RCC 7860 (cell line): ENCODE measurements at places on chromosomes 2 and 18.

GRCh38 chr2:130263606-130264005 is 65.4 kb upstream of the TUBA3E start:
- no peak for DNase-seq

DNA sequence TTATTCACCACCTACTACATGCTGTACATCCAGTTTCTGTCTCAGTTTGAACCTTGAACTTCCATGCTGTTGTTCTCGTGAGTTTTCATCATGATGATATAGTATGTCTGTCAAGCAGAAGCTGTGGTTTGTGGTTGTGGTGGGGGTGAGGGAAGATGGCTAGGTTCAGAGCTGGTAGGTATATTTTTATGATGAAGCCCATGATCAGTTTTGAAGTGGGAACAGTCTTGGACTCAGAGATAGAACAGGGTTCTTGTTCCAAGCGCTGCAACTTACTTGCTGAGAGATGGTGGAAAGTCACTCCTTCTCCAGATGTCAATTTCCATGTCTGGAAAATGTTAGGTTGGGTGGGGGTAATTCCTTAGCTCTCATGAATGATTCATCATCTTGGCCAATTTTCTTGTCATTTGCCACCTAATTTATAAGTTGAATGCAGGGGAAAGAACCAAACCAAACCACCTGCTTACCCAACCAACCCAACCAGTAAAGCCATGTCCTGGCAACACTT is 21.6 kb downstream of the PMAIP1 start:
- DNase-seq = peak; percentile 32

GRCh38 chr18:74479486-74480148 is 16.5 kb upstream of the CNDP2 start:
- DNase-seq = no peak

- no peak for DNase-seq
These were observed 14.7 kb downstream of the CDK15 start for GRCh38 chr2:201821080-201821479.

- DNase-seq = no peak
These were observed 78.1 kb downstream of the SPHKAP start for GRCh38 chr2:228103379-228103778.

DNA sequence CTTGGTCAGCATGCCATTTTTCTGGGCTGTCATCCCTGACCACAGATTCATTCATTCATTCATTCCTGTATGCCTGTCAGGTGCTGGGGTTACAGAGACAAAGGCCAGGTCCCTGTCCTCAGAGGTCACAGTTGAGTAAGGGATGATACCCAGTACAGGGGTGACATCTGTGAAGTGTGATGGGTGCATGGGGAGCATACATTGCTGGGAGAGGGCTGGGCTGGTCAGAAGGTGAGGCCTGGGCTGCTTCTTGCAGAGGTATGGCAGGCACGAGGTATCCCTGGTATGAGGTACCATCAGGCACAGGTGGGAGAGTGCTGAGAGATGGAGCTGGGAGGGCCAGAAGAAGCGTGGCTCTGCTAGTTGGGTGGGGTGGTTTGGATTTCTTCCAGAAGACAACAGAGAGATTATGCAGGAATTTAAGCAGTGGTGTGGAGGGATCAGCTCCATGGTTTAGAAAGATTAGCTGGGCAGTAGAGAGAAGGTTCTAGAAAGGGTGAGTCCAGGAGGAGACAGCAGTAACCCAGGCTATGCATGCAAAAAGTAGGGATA is 181.9 kb upstream of the HAAO start:
- DNase-seq = no peak

- no peak for DNase-seq
These were observed 49.3 kb downstream of the DSEL start for GRCh38 chr18:67467188-67467587.

GRCh38 chr2:216776066-216776850 is 80.9 kb upstream of the IGFBP5 start:
- no peak for DNase-seq

DNA sequence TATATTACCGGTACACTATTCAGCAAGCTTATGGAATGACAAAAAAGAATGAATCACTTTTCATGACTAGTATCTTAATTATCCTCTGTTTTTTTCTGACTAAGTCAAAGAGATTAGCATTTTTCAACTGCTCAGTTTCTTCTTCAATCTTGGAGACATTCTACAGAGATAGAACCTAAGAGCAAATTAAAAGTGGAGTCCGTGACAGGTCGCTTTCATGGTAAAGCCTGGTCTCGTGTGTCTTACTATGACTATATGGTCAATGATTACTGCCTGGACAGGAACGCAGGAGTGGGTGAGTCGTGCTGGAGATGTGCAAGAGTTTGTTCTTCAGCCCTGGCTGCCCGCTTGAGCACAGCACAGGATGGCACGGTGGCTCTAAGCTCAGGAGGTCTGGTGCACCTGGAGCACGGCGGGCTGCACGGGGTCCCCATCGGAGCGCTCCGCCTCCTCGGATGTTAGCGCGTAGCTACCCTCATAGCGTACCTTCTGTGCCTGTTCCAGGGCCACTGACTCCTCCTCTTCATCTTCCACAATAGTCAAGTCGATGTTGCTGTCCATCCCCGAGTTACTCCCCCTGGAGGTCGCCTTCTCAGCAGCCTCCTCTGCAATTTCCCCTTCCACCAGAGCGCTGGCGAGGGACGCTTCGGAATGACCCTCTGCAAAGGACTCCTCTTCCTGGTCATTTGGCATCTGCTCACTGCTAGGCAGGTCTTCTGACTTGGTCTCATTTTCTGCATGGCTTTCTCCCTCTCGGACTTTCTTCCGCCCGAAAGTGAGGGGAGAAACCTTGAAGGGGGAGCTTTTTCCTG is 11.1 kb downstream of the CAVIN2 start:
- peak; percentile 27 for DNase-seq

DNA sequence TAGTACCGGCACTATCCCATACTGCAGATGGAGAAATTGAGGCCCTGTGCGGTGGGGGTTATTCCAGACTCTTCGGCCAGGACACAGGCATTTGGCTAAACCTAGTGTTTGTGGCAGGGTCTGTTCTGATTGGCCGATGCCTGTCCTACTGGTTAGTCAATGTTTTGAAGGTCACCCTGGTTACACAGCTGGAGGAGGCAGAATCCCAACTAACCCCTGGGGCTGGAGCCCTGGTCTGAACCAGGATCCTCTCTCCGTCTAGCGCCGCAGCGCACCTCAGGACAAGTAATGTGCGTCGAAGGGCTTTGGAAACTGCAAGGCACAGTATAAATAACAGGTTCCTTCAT is 19.4 kb downstream of the TEX44 start:
- DNase-seq = peak; percentile 81

- no peak for DNase-seq
These were observed 7.8 kb upstream of the TMEM163 start for GRCh38 chr2:134726645-134727044.

DNA sequence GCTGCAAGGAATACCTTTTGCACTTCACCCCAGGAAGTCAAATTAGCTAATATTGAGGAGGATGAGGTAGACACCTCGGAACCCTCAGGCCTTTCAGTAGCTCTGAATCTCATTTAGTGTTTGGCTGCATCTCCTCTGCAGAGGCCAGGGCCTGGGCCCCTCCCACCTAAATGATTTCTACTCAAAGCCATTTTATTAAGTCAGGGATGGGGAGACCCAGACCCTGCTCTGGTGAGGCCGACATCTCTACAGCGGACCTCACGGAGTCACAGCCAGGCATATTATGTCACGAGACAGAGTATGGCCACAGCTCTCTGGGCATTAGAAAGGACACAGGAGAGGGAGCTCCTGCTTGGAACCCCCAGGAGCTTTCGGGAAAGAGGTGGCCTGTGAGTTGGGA is 305.5 kb downstream of the ALK start:
- DNase-seq = no peak

DNA sequence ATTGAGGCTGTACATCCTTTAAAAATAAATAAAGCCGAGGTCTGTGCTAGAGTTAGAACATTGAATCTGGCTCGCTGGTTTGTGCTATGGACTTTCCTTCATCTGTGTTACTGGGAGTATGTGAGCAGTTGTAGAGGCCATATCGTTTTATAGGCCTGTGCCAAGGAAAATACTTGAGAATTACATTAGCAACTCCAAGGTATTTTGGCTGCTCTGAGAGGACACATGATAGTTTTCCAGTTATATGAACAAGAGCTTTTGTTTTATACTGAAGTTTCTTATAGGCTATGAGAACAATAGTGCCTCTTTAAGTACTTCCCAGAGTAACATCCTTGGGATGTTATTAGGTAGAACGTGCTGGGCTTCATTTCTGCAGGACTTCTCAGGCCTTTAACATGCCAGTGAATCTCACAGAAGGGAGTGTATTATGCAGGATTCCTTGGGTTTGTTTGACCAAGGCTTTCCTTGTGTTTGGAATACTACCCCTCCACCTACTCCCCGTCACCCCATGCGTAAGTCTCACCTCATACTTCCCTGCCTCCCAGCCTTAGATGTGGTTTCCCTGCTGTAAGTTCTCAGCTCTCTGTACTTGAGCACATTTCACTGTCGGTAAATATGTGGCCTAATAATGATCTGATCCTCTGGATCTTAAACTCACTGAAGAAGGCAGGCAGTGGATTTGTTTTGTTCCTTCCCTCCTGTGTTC is 21.0 kb downstream of the TCF7L1 start:
- no peak for DNase-seq

DNA sequence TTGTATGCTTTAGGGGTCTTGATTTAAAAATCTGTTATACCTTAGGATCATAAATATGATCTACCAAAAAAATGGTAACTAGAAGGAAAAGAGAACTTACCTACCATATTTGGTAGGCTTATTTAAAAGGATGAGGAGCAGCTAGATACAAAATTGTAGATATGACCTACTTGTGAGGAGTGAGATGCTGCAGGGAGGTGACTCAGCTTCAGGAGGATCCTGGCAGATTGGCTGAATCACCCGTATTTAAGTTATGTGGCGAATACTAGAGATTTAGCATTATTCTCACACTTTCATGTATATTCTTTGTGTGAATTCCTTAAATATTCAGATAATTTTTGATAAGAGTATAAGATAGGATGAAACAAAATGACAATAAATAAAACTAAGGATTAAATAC is 657.3 kb upstream of the LINC00305 start:
- no peak for DNase-seq

DNA sequence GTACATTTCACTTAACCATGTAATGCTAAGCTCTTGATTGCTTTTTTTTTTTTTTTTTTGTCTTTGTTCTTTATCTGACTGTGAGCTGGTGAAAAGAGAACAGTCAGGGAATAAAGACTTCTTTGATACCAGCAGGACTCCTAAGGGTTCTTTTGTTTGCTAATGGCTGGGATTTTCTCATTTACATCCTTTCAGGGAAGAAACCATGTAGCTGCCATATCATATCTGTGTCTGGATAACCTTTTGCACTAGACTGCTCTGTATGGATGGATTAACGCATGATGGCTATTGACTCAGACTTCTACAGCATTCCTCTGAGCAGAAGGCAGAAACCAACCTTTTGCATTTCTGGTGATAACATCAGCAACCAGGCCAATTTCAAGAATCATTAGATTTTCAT is 504.0 kb downstream of the LRRTM4 start:
- no peak for DNase-seq

DNA sequence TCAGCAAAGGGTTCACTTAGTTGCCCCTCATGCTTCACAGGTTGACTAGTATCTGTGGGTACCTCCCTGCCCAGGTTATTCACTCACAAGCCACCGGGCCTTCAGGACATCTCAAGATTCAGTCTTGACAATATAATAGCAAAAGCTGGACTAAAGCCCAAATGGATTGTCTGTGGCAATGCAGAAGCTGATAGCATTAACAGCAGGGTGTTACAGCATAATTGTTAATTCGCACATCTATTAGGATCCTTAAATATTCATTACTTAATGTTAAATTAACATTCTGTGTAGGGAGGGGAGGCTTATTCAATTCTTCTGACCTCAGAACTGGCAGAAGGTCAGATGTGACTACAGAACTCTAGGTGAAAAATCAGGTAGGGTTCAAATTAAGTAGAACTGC is 20.2 kb upstream of the GTF2A1L start:
- DNase-seq = no peak

DNA sequence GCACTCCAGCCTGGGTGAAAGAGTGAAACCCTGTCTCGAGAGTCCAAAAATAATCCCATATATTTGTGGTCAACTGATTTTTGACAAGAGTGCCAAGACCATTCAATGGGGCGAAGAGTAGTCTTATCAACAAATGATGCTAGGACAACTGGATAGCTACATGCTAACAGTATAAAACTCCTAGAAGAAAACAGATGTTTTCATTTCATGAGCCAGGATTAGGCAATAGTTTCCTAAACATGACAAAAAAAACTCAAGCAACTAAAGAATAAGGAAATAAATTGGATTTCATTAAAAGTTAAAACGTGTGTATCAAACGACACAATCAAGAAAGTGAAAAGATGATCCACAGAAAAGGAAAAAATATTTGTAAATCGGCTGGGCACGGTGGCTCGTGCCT is 6.3 kb downstream of the LIMS2 start:
- DNase-seq = no peak

DNA sequence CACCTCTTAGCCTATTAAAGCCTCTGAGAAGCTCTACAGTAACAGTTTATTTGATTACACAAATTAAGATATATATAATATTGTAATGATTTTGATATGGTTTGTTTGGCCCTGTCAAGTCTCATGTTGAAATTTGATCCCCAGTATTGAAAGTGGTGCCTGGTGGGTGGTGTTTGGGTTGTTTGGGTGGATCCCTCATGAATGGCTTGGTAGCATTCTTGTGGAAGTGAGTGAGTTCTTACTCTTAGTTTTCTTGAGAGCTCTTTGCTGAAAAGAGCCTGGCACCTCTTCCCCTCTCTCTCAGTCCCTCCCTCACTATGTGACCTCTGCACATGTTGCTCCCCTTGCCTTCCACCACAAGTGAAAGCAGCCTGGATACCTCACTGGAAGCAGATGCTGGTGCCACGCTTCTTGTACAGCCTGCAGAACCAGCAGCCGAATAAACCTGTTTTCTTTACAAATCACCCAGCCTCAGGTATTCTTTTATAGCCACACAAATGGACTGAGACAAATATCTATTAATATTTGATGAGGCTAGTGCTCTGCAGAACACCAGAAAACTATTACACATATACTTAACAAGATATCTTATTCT is 52.8 kb downstream of the SLC4A10 start:
- DNase-seq = no peak

- no peak for DNase-seq
These were observed 227.7 kb downstream of the RND3 start for GRCh38 chr2:150259746-150260145.

DNA sequence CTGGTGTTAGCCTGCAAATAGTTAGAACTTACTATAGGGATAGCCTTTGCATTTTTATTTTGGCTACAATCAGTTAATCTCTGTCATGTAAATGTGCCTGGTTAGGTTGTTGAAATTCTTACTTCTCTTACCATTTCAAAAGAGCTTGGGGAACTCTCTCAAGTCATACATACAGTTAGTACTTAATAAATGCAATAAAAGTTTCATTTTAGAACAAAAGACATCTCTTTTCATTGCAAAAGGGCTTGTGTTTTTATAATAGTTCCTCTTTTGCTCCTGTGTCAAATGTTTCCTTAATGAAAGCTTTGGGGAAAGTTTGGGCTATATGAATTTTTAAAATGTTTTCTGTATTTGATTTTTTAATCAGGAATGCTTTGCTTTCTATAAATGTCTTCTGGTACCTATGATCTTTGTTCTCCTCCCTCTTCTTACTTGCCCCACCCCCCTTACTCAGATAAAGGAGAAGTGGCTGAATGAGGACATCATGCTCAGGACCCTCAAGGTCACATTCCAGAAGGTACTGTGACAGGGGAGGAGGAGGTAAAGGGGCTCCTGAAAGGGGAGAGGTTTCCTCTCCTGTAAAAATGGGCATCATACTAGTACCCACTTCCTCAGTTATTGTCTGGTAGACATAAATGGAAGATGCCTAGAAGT is 13.6 kb downstream of the PTPN18 start:
- DNase-seq = no peak

GRCh38 chr2:234490271-234491091 is 6.4 kb downstream of the ARL4C start:
- no peak for DNase-seq
